ENCODE measurements at places on chromosomes 11 and 22. TPM values are rescaled to one million over a fixed set of nuclear protein-coding genes. Genes with fewer than 3 reads are reported as not detected.

DNA sequence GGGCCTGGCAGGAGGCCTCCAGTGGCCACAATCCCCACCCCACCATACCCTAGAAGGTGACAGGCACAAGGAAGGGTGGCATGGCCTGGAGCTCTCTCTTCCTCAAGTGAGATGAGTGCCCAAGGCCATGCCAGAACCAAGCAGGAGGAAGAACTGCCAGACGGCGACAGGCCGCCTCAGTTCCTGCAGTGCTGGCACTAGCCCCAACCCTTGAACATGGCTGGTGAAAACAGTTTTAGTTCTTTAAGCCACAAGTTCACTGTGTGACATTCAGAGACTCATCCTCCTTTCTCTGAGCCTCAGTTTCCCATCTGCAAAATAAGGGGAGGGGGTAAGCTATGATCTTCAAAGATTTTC, 9.8 kb downstream of the CHRDL2 start:
- no peak for DNase-seq

DNA sequence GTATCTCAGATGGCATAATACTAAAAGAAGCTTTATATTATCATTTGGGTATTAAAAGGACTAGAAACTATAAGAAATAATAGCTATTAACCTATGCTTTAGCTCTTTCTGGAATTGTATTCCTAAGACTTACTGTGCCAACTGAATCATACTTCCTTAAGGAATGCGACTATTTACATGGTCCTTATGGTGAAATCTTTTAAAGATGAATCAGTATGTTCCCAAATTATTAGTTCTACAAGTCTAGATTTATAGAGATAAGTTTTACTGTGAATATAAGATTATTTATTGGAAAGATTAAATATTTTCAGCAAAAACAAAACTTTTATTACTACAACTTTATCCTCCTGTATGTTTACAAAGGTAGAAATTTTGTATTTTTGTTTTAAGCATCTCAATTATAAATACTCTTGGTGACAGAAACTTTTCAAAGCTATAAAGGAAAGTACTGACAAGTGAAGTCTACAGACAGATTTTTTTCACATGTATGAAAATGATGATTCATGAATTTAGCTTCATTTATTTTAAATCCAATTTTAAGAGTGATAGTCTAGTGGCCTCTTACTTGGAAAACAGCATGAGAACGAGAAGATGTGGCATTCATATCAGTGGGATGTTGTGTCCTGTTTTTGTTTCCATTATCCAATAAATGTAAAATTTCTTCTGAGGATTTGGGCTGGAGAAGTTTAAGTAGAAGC, 17.8 kb downstream of the KIF18A start:
- DNase-seq = no peak

GRCh38 chr11:10243896-10244575, 50.0 kb downstream of the SBF2 start:
- no peak for DNase-seq

The CTSC gene
- 187 TPM for total RNA-seq

DNA sequence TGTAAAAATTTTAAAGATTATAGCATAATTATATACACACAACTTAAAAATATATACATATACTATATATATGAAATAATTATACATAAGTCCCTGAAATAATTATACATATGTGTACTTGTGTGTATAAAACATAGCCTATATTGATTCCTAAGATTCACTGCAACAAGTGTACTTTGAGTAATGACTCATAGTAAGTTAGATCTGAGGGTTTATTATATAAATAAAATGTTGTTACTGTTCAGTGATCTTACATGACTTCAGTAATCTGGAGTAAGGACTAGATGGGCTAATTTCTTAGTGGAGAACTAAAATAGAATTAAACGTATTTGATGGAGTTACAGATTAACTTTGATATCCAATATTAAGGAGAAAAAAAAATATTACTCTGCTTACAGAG, 350.5 kb downstream of the CNTN5 start:
- no peak for DNase-seq

The ATG13 gene
- total RNA-seq = 73.5 TPM

DNA sequence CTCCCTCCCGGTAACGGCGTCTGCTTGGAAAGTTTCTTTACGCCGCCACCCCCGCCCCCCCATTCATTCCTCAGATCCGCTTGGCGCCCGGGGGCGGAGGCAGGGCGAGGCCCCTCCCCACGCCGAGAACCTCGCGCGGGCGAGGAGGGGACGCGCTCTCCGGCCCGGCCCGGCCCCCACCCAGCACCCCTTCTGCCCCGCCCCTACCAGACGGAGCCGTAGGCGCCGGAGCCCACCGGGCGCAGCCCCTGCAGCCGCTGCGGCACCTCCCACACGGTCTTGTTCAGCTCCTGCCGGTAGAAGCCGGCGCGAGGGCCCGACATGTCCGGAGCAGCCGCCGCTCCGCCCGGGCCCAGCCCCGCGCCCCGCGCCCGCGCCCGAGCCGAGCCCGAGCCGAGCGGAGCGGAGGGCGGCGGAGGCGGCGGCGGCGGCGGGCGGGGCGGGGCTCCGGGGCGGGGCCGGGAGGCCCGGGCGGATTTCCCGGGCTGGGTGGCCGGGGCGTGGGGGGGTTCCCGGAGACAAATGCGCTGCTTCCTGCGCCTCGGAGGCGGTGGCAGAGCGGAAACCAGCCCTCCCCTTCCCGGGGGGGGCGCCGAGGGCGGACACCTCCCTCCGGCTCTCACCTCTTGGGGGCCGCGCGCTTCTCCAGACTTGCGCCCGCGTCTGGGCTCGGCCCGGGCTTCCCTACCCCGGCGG, at the start of gene MAPK11:
Gene MAPK11 (minus strand): TSS at position 411 of the 696 bp plus-strand sequence. CDS start 88 bp downstream, at position 323.
- peak; percentile 62 for DNase-seq

GRCh38 chr11:5937868-5938602, 4.0 kb upstream of the OR56A3 start:
- DNase-seq = no peak

DNA sequence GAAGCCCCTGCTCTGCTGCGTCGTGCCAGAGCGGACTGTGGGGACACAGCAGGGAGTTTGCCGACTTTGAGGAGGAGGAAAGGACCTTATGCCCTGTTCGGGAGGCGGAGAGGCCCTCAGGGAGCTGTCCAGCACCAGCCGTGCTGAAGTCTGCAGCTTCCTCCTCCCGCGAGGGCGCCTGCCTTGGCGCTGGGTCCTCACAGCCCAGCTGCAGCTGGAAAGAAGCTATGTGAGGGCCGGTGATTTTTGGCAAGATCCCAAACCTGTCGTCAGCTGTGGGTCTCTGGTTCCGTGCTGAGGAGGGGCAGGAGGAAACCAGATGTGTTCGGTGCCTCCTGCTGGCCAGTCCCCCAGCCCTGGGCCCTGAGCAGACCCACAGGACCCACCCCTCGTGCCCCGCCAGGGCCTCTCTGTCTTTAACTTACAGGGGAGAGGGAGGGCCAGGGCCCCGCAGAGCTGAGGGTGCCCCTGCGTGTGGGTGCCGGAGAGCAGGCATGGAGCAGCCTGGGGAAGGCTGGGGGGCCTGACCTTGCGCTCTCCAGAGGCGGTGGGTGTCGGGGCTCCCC, 12.0 kb downstream of the BRSK2 start:
- peak; percentile 92 for DNase-seq

DNA sequence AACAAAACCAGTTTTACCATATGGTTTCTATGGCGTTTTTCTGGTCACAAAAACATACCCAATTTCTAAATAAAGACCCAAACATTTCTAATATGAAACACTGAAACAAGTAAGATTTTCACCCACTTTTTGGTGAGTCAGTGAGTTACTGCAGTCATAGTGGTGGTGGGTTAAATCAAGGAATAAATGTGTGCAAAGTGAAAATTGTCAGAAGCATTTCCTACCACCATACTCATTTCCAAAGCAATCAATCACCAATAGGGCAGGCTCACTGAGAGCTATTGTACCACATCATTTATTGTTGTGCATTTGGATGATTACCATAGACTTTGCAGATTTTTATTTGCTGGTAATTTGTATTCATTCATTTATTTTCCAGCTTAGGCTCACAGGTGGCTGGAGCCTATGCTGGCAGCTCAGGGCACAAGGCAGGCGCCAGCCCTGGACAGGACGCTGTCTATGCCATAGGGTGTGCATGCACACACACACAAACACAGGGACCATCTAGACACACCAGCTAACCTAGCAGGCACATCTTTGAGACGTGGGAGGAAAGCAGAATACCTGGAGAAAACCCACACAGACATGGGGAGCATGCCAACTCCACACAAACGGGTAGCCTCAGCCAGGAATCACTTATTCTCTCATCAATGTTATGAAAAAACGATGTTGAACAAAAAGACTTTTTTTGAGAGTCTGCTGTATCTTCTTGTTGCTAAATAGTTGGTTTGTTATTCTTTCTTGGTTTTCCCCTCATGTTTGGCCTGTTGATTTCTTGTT, 5.1 kb downstream of the FAM118B start:
- DNase-seq = no peak

The OR2AT4 gene
- not detected for total RNA-seq

DNA sequence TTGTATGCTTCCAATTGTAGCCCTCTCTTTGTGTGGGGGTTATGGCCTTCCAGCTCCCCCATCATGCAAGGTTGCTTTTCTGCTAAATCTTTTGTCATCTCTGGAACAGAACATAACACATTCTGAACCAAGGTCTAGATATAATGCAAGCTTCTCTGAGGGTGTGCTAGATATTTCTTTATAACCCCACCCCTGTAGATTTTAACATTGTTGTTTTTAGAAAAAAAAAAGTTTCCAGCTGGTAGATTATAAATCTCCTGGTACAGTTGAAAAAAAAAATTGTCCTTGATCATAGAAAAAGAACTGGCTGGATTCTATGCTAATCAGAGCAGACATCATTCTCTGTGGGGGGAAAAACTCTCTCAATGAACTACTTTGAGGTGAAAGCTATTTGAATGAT, 363.3 kb downstream of the METTL15 start:
- DNase-seq = no peak

DNA sequence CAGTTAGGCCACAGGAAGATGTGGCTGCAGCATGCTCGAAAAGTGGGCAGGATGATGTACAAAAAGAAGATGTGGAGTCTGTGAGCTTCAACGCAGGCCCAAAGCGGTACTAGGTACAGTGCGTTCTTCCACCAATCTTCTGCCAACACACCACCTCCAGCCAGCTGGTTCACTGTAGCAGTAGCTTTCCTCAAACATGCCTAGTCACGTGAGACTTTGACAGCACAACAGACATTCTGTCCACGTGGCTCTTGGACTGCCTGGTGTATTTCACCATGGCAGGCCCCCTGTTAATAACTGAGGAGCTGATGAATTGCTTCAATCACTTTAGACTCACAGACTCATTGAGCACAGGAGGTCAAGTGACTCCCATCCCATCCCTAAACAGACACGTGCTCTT, 14.1 kb downstream of the SYN3 start:
- no peak for DNase-seq

- no peak for DNase-seq
These were observed 1.4 kb downstream of the ANO5 start for GRCh38 chr11:22194306-22194705.

DNA sequence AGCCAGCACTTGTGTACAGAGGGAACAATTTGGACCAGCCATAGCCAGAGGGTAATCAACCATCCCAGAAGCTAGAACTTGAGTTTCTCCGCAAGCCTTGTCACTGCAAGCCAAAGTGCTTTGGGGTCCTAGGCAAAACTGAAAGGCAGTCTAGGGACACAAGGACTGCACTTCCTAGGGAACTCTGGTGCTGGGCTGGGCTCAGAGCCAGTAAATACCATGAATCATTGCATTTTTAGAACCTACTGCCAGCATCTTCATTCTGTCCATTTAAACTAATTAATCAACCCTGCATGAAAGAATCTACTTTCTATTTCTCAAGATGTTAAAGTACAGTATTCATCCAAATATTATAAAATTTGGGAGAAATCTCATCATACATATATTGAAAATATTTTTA, 20.0 kb downstream of the PATE3 start:
- no peak for DNase-seq

The VSIG10L2 gene
- total RNA-seq = not detected

The DBX1 gene
- not detected for total RNA-seq

The PRSS23 gene
- total RNA-seq = 54.6 TPM

DNA sequence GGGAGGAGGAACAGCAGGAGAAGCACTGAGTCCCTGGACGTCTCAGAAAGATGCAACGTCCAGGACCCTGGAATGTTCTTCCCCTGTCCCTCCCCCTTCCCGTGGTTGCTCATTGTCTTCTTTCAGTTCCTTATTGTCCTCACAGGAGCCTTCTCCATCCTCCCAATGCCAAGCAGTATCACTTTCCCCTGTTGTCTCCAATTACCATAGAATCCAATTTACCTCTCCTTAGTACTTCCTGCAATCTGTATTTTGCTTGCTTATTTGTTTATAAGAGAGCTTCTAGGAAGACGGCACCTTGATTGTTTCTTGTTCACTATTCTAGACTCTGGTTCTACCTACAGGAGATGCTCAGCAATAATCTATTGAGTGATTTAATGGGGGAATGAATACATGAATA, 1273.7 kb downstream of the LRRC4C start:
- DNase-seq = no peak

DNA sequence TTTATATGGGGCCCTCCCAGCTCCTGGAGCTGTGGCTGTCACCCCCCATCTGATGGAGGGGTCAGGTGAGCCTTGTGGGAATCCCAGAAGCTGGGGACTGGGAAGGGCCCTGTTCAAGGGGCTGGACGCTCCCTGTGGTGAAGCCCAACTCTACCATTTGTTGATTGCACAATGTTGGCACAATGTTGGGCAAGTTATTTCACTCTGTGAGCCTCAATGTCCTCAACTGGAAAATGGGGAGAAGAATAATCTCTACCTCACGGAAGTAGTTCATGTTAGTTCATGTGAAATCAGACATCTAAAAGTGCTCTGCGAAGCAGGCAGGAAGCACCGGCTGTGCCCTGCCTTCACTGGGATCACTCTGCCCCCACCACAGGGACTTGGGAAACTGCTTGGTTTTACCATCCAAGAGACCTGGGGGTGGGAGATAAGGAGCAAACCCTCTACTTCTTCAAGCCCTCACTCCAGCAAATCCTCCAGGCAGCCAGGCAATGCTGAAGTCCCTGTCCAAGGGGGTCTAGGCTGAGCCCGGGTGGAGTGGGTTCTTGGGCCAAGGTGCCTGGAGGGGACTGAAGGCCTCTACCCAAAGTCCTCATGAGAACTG, 715 bp upstream of the PRR5 start:
- no peak for DNase-seq

DNA sequence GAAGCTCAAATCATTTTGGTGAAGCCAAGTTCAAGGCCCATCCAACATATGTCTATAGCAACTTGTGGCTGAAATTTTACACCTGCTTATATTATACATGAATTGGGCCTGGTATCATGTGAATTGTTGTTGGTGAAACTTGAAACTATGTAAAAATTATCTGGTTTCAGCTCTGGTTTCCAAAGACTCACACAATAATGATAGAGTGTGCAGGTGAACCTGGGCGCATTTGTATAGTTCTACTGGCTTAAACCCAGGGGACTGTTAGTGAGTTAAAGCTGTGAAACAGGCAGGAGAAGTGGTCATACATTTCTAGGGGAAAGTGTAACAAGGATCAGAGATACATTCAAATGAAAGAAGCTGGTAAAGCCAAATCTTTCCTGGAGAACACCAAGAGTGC, 627.3 kb downstream of the METTL15 start:
- no peak for DNase-seq

GRCh38 chr22:50584106-50585096, 1.8 kb upstream of the CHKB start:
- no peak for DNase-seq

- DNase-seq = no peak
These were observed 11.7 kb downstream of the CERK start for GRCh38 chr22:46726066-46726985.

GRCh38 chr11:1936781-1937615, 10.1 kb upstream of the MRPL23 start:
- DNase-seq = no peak

GRCh38 chr11:119974467-119974866, 163.4 kb downstream of the TRIM29 start:
- no peak for DNase-seq

- no peak for DNase-seq
These were observed 19.7 kb downstream of the P2RX3 start for GRCh38 chr11:57357856-57358255.

Data from kidney (tissue), 22 donors.